NCI-H2029 (cell line): ENCODE measurements at places on chromosomes 2 and 18.

GRCh38 chr2:198456418-198456817, 652.0 kb downstream of the PLCL1 start:
- no peak for DNase-seq

DNA sequence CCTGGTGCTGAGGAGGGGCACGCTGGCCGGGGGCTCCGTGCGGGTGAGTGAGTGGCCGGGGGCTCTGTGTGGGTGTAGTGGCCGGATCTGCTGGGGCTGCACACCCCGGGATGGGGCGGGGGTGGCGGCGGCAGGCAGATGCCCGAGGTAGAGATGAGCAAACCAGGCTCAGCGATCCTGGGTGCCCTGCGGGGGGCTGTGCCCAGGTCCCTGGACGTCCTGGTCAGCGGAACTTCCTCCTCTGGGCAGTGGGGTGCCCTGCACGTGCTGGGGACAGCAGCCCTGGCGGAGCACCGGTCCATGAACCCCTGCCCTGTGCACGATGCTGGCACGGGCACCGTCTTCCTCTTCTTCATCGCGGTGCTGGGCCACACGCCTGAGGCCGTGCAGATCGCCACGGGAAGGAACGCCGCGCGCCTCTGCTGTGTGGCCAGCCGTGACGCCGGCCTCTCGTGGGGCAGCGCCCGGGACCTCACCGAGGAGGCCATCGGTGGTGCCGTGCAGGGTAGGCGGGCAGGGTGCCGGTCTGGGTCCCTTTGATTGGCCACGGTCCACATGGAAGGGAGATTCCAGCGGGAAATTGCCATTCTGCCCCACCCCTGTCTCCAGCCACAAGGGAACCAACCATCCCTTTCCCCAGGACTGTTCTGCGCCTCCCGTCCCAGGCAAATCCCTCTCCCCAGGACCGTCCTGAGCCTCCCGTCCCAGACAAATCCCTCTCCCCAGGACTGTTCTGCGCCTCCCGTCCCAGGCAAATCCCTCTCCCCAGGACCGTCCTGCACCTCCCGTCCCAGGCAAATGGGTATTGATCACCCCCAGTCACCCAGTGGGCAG, 5.9 kb downstream of the NEU4 start:
- DNase-seq: no peak

DNA sequence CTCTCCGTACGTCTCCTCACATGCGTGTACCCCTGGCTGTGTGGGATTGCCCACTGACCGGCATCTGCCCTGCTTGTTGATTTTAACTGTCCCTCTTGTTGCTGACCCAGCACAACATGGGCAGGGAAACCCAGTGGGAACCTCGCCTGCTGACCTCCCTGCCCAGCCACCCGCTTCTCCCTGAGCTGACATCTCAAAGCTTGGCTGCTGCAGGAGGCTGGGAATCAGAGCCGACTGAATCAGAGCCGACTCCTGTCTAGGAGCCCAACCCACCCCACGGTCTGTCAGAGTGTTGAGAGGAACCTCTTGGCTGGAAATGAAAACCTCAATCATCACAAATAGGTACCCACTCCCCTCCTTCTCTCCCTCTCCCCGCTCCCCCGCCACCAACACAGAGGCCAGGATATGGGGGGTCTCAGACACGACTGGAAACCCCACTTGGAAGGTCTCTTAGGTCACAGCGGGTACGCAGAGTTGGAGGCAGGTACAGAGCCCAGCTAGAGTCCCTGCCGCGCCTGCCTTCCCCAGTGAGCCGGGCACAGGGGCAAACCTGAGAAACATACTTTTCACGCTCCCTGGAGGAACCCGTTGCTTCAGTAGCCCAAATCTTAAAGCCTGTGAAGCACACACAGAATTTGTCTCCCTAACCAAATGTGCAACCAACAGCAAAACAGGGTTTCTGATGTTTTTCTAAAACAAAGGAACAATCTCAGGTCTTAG, 784 bp downstream of the EDAR start:
- DNase-seq: no peak

- no peak for DNase-seq
Measured at GRCh38 chr18:63199743-63200241, 119.8 kb downstream of the BCL2 start.

- DNase-seq: no peak
Measured at GRCh38 chr2:230234845-230235244, 9.3 kb downstream of the SP140 start.
